ENCODE measurements at places on chromosomes 16 and 17.

- peak; percentile 95 for DNase-seq
Observed at GRCh38 chr16:56871172-56871593, 6.2 kb downstream of the SLC12A3 start.

DNA sequence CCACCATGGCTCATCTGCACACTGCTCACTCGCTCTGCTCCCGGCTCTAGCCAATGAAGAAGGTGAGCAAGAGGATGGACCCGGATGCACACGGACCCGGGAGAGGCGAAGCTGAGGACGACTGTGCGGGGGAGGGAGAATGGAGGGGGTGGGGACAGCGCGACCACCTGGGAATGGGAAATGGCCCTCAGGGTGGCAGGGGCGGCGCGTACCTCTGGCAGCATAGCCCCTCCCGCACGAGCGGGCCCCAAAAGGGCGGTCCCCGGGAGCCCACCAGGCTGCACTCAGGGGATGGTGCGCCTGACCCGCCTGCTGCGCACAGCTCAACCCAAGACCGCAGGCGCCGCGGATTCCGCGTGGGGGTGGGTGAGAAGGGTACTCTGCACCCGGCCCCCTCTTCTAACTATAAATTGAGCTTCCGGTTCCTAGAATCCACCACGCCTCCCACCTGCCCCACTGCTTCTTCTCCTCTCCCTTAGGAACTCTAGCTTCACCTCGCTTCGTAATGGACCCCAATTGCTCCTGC, 6.1 kb downstream of the MT1H start:
- no peak for DNase-seq

DNA sequence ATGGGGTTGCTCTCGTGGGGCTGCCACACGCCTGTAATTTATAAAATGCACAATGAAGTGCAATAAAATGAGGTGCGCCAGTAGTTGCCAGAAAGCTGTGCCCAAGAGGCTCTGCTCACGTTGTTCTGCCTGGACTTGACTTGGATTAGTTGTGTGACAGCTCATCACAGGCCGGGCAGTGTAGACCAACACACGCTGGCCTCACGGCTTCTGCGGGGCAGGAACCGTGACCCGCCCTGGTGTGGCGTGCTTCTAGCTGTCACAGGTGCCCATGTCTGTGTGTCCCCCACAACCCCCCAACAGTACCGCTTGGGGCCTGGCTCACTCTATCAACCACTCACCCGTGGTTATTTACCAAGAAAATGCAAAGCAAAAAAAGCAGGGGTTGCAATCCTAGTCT, 112.2 kb upstream of the ZNF750 start:
- no peak for DNase-seq

- DNase-seq, result peak; percentile 45
Observed at GRCh38 chr17:78276098-78276887, 44.9 kb downstream of the TMEM235 start.

DNA sequence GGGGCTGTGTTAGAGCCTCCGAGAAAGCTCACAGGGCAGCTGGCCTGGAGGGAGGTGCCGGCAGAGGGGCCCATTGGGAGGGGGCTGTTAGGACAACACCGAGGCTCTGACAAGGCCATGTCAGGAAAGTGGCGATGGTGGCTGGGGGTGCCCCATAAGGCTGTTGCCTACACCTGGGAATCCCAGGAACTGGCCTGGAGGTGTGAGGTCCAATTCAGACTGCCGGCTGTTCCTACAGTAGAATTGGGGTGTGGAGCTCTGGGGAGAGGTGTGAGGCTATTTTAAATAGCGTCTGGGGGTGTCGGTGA, 155.0 kb upstream of the CHMP6 start:
- no peak for DNase-seq

GRCh38 chr17:65055708-65056638, 567 bp downstream of the GNA13 start:
- DNase-seq, result peak; percentile 35

GRCh38 chr16:78122774-78123315, 23.4 kb downstream of the WWOX start:
- DNase-seq, result peak; percentile 69

GRCh38 chr17:11309850-11310249, 68.8 kb downstream of the SHISA6 start:
- no peak for DNase-seq

Measured in MV-4-11 (cell line).